ENCODE measurements at places on chromosomes 16 and 17. TPM values are rescaled to one million over a fixed set of nuclear protein-coding genes. Genes with fewer than 3 reads are reported as not detected.

EMP2 gene
- 133 TPM for total RNA-seq

GNG13 gene
- not detected for total RNA-seq

MYH1 gene
- total RNA-seq, result not detected

TEDC2 gene
- total RNA-seq, result 2.4 TPM

HOXB8 gene
- 4.2 TPM for total RNA-seq

THAP11 gene
- total RNA-seq, result 33.2 TPM

TRIM72 gene
- 0.02 TPM for total RNA-seq

HSD3B7 gene
- total RNA-seq, result 19.0 TPM

CARD14 gene
- 0.29 TPM for total RNA-seq

ABCC1 gene
- 22.0 TPM for total RNA-seq

TNS4 gene
- 8.8 TPM for total RNA-seq

AATK gene
- total RNA-seq, result 9.1 TPM

TUBD1 gene
- total RNA-seq, result 7.9 TPM

DHODH gene
- 4.3 TPM for total RNA-seq

KRTAP4-6 gene
- not detected for total RNA-seq

COX10 gene
- total RNA-seq, result 36.0 TPM

RAP1GAP2 gene
- total RNA-seq, result 45.4 TPM

PTX4 gene
- total RNA-seq, result not detected

MLKL gene
- total RNA-seq, result 13.9 TPM

SPATA32 gene
- total RNA-seq, result not detected

MT1A gene
- 10.2 TPM for total RNA-seq

KRT9 gene
- not detected for total RNA-seq

C16orf86 gene
- 1.1 TPM for total RNA-seq

KAT7 gene
- 39.4 TPM for total RNA-seq

CCDC57 gene
- total RNA-seq, result 24.5 TPM

ZNF597 gene
- 1.7 TPM for total RNA-seq
